NCI-H524 treated with DMSO at 0.1 percent for 48 hours (cell line): ENCODE measurements at places on chromosomes 13 and 19.

GRCh38 chr13:102905905-102906771 lies 60.3 kb downstream of the ERCC5 start:
- no peak for DNase-seq

DNA sequence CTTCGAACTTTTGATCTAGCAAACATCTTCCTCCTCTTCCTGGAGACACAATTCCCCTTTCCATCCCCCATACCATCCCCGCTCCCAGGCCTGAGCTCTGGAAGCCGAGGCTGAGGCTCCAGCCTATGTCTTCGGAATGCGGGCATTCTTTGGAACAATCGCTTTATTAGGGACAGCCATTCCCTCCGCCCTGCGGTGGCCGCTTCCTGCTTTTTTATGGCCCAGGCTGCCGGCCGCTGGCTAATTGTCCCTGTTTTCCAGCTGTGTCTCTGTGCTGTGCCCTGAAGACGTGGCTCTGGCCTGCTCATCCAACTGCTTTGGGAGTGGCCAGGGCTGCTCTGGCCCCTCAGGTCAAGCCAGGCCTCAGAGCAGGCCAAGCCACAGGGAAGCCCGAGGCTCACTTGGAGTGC lies 2.1 kb upstream of the CDX2 start:
- no peak for DNase-seq

- DNase-seq, result no peak
Measured at GRCh38 chr13:51052581-51052980, 58.5 kb downstream of the C13orf42 start.

GRCh38 chr13:105948143-105948542 lies 587.3 kb downstream of the EFNB2 start:
- DNase-seq, result no peak

DNA sequence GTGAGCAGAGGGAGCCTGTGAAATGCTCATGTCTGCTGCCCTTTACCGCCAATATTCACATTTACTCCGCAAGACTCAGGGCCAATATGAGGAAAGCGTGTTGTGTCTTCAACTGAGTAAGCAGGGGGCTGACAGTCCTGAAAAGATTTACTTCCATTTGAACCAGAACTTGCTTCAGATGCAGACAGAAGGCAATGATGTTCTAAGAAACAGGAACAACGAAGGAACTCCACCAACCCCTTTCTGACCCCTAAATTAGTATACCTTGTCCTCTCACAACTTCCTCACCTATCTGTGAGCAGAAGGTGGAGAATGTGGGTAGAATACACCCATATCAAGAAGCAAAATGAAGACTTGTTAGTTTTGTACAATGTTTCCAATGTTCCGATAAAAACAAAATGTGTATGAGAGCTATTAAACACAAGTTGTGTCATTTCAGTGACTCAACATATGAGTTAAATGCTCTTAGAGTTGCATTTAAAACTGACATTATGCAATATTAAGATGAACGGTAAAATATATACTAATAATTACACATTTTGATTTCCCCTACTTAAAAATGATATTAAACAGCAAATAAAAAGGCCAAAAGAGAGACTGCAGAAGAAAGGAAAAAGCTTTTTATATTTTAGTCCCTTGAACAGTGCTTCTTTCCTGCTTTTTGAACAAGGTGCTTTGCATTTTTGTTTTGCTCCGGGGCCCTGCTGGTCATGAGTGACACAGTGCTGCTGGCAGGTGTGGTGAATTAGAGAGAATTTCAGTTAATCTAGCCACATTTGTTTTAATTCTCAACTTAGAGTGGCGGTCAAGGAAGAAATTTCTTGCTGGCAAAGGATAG lies 16.0 kb downstream of the TMEM272 start:
- no peak for DNase-seq

DNA sequence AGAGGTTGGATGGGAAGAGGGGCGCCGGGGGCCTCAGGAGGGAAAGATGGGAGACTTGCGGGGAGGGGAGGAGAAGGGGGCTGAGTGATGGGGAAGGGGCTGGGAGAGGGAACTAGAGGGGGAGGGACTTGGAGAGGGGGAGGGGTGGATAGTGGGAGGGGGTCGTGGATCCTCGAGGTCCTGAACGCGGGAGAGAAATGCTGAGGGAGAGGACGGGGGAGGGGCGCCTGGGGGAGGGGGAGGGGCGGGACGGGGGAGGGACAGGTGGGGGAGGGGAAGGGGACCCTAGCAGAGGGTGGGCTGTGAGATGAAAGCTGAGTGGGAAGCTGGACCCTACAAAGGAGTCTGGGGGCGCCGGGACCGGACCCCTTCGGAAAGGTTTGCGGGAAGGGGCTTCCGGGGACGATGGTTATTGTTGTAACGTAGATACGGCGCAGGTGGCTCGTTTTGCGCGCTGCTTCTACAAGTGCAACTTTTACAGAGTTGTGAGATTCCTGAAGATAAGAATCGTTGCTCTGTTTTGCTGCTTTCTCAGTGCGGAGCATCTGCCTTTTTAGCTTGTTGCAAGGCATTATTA lies 418 bp downstream of the ZNF444 start:
- no peak for DNase-seq

DNA sequence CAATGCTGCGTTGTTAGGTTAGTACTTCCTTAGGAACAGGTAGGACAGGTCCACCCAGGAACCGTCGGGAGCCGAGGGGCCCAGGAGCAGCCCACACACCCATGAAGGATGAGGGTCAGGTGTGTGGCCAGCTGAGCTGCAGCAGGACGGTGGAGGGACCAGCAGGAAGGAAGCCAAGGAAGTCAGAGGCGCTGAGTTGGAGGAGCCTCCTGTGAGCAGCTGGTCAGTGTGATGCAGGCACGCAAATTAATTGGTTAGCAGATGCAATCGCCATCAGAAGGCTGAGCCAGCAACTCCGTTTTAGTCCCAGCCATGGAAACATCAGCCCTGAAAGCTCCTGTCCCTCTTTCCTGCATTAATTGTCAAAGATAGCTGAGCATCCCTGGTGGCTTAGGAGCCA lies 114.9 kb upstream of the SOX1 start:
- no peak for DNase-seq

DNA sequence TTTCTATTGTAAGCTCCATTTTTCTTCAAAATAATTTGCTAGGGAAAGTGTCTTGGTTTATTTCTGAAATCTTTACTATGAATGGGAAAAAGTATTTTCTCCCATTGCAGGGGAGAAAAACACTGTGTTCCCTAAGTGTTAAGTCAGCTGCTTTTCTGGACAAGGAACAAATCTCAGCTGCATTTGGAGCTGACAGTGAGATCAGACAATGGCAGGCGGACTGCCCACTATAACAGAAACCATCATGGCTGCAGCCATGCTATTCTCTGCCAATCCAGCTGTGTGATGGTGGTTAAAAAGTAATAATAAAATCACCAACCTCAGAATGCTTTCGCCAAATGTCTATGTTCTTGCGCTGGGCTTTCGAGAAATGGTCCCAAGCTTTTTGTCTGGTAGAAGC lies 302.7 kb downstream of the DNAJC15 start:
- no peak for DNase-seq

- DNase-seq, result no peak
Measured at GRCh38 chr13:24274452-24275021, 34.8 kb upstream of the C1QTNF9 start.

- DNase-seq, result no peak
Measured at GRCh38 chr13:53873558-53873957, 844.9 kb downstream of the OLFM4 start.

GRCh38 chr13:48038761-48039160 lies 1.2 kb downstream of the NUDT15 start:
- DNase-seq, result no peak
